ENCODE measurements at places on chromosomes 3 and 15.

DNA sequence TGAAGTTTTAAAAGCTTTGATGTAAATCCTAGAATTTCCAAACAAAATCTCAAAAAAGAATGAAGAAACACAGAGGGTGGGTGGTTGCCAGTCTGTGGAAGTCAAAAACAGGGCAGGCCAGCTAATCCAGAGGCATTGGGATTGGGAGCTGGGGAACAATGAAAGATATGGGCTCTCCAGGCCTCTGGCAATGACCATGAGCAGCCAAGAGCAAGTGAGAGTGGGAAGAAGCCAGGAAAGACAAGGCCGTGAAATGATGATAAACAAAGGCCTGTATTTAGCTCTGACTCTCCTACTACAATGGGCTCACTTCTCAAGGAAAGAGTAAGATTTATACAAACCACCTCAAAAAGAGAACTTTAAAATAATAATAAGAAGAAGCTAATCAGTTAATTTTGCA lies 248.5 kb downstream of the ZMAT3 start:
- no peak for DNase-seq

GRCh38 chr3:127079211-127079610 lies 96.3 kb downstream of the PLXNA1 start:
- no peak for DNase-seq

- no peak for DNase-seq
Measured at GRCh38 chr3:187145149-187145895, 6.0 kb upstream of the RPL39L start.

DNA sequence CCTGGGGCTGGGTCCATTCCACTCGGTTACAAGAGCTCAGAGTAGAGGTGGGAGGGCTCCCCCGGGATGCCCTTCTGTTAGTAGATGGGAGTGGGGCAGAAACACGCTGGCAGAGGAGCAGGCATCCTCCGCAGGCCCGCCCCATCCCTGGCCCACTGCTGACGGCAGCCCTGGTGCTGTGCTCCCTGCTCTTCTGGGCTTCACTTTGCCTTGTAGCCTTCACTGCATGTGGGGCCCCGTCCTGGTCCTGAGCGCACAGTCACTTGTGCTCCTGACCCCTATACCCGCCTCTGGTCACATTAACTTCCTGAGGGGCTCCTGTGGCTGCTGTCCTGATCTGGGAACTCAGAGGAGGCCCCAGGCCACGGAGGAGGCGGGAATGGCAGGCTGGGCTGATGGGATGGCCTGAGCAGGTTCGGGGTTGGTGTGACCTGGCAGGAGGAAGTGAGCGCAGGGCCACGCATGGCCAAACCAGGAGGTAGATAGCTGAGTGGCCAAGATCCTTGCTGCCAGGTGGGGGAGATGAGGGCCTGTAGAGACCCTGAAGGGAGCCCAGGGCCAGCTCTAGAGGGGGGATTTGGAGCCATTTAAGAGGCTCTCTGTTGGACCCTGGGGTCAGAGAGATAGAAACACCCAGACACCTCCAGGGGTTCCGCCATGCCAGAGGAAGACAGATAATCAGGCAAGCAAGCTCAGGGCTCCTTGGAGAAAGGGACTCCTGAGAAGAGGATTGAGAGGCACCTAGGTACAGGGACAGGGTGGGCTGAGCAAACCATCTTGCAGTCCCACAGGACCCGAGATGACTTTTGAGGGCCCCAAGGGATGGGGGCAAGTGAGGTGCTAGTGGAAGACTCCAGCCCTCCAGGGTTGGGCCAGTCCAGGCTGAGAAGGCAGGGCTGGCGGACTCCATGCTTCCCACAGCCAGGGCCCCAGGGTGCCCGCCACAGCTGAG lies 92.2 kb upstream of the PRR23E start:
- DNase-seq: no peak
